ENCODE measurements at places on chromosomes 3 and 15. TPM values are rescaled to one million over a fixed set of nuclear protein-coding genes. Genes with fewer than 3 reads are reported as not detected.

- no peak for DNase-seq
Observed at GRCh38 chr15:63234451-63234870, 42.9 kb upstream of the APH1B start.

- DNase-seq = no peak
Observed at GRCh38 chr15:29859973-29860715, 37.9 kb upstream of the TJP1 start.

- no peak for DNase-seq
Observed at GRCh38 chr15:83786336-83786735, 132.4 kb downstream of the ADAMTSL3 start.

DNA sequence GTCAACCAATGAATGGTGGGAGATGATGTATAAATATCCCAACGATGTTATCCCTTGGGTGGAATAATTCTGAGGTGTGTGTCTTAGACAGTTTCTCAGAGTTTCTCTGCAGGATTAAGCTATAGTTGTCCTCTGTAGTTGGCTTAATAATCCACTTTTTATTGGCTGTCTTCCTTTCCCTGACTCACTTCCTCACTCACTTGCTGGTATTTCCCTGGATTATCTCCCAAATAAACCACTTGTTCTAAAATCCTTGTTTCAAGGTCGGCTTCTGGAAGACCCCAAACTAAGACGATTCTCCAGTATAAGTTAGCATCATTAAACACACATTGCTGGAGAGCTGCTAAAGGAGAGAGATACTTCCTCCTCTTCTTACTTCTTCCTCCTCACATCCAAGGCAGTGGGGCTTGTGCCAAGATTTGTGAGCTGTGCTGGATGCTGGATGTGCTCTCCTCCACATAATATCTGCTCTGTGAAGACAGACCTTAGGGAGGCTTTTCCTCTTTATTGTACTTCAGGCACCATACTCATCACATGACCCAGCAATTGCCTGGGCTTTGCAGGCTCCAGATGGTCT is 22.5 kb upstream of the ROPN1 start:
- no peak for DNase-seq

- no peak for DNase-seq
Observed at GRCh38 chr15:68316061-68316804, 38.7 kb downstream of the FEM1B start.

- DNase-seq = no peak
Observed at GRCh38 chr3:169034401-169034800, 629.1 kb downstream of the MECOM start.

GRCh38 chr3:7787871-7788828 is 713.5 kb upstream of the LMCD1 start:
- no peak for DNase-seq

GRCh38 chr3:124671106-124671505 is 59.1 kb upstream of the UMPS start:
- no peak for DNase-seq

CSPG4 gene
- total RNA-seq = 9.6 TPM

DNA sequence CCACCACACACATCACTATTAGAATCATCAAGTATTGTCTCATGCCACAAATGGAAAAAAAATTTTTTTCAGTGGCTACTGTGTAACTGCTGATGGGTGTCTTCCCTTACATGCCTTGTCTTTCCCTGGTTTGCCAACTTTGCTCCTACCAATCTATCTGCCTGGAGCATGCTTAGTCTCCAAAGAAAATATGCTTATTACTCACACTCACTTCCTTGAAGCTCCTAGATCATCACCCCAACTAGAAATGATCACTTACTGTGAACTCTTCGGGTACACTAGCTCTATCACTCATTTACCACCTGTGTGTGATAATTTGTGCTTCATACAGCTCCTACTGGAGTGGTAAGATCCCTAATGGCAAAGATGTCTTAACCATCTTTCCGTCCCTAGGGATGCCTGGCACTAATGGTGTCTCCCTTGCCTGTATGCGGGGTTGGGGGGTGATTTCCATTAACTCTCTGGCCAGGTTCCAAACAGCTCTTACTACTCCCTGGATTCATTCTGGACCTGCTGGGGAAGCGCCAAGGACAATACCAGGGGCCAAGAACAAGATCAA is 799 bp downstream of the VPS33B start:
- DNase-seq = no peak

DNA sequence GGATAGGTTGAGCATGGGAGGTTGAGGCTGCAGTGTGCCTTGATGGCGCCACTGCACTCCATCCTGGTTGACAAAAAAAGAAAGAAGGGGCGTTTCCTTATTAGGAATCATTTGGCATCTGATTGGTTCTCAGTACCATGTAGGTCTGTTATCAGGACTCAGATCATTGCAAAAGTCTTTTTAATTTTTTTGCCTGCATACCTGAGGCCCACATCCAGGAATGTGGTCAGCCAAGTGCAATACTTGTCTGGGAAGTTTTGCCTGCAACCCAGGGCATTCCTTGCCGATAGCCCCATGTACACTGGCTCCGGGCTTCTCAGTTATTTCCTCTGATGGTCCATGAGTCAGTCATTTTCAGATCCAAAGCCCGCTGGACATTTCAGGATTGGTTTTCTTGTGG is 50.1 kb upstream of the CRTC3 start:
- DNase-seq = no peak

GASK1A gene
- total RNA-seq = 11.4 TPM

NUP210 gene
- 13.8 TPM for total RNA-seq

DNA sequence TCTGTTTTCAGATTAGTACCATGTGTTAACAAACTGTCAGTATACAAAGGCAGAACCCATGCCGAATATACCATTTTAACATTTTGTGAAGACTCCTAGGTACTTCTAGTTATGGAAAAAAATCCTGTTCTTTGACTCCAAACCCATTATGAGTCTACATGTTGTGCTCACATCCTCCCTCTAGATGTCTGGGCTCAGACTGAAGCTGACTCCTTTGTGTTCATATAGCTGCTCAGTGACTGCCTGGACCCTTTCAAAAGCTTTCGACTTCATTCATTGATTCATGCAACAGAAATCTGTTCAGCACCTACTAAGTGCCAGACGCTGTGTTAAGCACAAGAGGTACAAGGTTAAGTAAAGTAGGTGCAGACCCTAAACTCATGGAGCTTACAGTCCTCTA is 60.5 kb downstream of the MEGF11 start:
- DNase-seq = no peak

GRCh38 chr3:123663977-123664376 is 79.1 kb upstream of the HACD2 start:
- DNase-seq = no peak

WDR93 gene
- 0.91 TPM for total RNA-seq

DNA sequence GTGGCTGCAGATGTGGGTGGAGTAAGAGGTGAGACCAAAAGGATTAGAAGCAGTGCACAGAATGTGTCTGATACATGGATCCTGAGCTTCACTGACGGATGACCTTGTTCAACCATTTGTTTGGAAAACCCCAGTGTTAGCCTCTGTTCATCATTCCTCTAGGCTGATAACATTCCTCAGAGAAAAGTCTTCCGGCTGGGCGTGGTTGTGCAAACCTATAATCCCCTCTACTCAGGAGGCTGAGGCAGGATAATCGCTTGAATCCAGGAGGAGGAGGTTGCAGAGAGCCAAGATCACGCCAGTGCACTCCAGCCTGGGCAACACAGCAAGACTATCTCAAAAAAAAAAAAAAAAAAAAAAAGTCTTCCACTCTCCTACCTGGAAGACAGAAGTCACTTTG is 23.1 kb upstream of the CHD2 start:
- DNase-seq = no peak

DNA sequence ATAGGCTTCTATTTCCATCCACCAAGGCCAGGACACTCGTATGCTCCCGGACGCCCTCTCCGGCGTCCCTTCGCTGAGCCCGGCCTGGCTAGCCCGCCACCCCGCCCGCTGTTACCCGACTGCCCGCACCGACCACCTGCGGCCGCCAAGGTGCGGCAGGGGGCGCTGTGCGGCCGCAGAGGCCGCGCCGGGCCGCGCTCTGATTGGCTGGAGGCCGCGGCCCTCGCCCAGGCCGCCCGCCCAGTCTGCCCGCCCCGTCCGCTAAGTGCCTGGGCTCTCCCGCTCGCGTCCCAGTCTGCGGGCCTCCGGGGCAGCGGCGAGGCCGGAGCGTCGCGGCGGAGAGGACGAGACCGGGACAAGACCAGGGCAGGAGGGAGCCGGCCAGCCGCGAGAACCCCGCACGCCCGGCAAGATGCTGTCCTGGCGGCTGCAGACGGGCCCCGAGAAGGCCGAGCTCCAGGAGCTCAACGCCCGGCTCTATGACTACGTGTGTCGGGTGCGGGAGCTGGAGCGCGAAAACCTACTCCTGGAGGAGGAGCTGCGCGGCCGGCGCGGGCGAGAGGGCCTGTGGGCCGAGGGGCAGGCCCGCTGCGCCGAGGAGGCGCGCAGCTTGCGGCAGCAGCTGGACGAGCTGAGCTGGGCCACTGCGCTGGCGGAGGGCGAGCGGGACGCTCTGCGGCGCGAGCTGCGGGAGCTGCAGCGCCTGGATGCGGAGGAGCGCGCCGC is at the start of gene SYNM:
Gene SYNM (plus strand): TSS at position 293 of the 726 bp plus-strand sequence. CDS start 120 bp downstream, at position 413.
- DNase-seq = peak; percentile 49

DNA sequence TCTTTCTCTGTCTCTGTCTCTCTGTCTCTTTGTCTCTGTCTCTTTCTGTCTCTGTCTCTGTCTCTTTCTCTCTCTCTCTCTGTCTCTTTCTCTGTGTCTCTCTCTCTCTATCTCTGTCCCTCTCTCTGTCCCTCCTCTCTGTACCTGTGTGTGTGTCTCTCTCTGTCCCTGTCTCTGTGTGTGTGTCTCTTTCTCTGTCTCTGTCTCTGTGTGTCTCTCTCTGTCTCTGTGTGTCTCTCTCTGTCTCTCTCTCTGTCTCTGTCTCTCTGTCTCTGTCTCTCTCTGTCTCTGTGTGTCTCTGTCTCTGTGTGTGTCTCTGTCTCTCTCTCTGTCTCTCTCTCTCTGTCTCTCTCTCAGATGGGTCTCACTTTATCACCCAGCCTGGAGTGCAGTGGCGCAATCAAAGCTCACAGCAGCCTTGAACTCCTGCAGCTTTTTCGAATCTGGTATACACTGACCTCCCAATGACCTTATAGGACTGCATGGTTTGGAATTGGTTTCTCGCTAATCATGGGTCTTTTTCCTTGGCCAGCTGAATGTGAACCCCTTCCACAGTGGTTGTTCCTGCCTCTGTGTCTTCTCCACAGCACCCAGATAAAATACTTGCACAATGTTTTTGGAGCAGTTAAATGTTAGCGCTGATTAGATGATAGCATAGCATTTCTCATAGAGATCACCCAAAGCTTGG is 102.6 kb upstream of the KLHL25 start:
- no peak for DNase-seq

CYP8B1 gene
- total RNA-seq = not detected

GRCh38 chr3:102866845-102867244 is 432.0 kb downstream of the ZPLD1 start:
- DNase-seq = no peak

DNA sequence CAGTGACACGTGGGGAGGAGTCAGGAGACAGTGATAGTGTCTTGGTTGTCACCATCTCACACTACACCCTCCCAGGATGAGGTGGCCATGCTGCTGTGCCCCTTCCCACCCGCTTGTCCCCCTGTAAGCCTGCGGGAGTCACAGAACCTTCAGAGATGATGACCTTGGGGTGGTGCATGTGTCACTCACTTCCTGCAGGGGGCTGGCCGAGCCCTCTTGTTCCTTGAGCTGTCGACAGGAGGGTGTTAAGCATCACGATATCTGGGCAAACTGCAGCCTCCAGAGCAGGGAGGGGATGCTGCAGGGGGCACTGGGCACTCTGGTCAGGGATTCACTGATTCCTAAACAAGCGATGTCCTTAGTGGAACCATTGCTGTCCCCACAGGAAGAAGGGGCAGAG is 27.7 kb downstream of the FAH start:
- DNase-seq = no peak

DNA sequence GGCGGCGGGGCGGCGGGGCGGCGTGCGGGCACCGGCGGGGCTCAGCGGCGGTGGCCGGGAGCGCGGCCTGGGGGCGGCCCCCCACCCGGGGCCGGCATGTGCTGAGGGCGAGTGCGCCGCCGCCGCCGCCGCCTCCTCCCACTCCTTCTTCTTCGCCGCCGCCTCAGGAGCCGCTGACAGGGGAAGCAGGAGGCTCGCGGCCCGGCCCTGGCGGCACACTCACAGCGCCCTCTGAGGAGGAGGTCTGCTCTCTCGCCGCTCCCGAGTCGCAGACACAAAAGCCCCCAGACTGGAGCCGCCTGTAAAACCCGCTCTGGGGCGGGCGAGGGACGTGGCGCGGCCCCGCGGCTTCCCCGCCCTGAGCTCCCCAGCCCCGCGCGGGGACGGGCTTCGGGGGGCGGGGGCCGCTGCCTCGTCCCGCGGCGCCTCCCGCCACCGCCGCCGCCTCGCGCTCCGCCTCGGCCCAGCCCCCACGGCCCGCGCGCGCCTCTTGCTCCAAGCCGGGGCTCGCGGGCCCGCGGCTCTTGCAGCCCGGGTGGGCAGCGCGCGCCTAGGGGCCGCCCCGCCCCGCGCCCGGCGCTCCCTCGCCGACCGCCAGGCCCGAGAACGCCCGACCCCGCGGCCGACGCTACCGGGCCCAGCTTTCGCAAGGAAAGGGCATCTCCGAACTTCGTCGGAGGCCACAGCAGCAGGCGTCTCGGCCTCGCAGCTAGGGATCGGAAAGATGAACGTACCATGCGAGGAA is at the start of gene PYGO1:
Gene PYGO1 (minus strand): TSS at position 276 of the 745 bp plus-strand sequence. CDS start 462 bp downstream, outside the sequence.
- DNase-seq = peak; percentile 62

SLC22A13 gene
- 1.4 TPM for total RNA-seq

DNA sequence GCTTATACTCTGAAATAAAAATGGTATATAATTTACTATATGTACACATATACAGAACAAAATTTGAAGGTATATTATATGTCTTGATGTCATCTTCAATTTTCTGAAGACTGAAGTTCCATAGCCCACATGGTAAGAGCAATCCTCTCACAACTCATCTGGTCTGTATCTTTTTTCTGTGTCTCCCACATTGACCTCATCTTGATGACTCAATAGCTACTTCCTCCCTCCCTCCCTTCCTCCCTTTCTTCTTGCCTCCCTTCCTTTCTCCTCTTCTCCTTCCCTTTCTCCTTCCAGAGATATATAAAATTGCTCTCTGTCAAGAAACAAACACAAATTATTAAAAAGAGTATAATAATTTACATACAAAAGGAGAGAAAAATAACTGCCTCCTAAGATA is 268.5 kb downstream of the SQOR start:
- no peak for DNase-seq

GRCh38 chr3:178966299-178967176 is 105.1 kb downstream of the ZMAT3 start:
- peak; percentile 13 for DNase-seq

DNA sequence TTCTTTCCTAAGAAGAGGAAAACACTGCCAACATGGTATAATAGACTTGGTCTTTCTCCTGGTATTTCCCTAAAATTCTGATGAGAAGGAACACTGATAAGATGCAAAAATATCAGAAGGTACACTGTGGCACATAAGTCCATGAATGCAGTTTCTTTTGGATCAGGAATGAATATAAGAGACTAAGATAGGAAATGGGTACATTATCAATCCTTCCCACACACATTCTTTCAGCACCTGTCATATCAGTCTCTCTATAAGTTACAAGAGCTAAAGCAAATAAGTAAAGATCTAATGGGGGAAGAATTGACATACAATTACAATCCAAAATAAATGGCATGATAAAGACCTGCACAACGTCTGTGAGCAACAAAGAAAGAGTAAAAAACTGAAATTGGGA is 1101.0 kb downstream of the ROBO2 start:
- no peak for DNase-seq

EPHB3 gene
- total RNA-seq = 9.2 TPM

FETUB gene
- total RNA-seq = not detected

Measured in cerebellum (tissue), 4 donors.